ENCODE measurements at places on chromosomes 13 and 19.
A peak's percentile ranks its signal among the peaks of the same experiment; 100 is the strongest.

GRCh38 chr19:16283210-16284061, 41.2 kb upstream of the KLF2 start:
- peak; percentile 49 for DNase-seq

- DNase-seq = no peak
These were observed 7.2 kb downstream of the ZNF296 start for GRCh38 chr19:45069056-45069455.

DNA sequence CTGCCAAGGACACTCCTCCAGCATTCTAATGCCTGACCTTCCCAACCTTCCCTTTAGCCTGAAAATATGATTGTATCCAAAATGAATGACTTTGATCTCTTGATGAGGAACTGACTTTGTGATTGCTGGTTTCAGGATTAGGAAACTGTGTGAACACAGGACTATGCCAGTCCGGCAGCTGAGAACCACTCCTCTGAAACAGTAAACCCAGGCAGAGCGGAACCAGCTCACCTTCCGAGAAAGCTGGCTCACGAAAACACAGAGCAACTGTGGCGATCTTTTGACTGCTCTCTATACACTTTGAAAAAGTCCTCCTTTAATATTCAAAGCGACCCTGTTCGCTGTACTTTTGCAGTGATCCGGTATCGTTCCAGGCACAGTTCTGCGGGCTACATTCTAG, 258.8 kb upstream of the IRS2 start:
- no peak for DNase-seq

GRCh38 chr19:48490981-48491792, 20.4 kb downstream of the LMTK3 start:
- DNase-seq = peak; percentile 16

DNA sequence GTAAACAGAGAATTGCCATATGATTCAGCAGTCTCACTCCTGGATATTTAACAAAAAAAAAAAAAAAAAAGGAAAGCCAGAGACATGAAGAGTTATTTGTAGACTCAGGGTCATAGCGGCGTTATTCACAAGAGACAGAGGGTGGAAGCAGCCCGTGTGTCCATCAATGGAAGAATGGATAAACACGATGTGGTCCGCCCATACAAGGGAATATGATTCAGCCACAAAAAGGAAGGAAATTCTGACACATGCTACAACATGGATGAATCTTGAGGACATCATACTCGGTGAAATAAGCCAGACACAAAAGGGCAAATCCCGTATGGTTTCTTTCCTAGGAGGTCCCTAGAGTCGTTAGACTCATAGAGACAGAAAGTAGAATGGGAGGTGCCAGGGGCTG, 14.8 kb downstream of the ACSBG2 start:
- DNase-seq = no peak

- DNase-seq = no peak
These were observed 1552.2 kb downstream of the PCDH9 start for GRCh38 chr13:65677906-65678305.

GRCh38 chr13:46160471-46161066, 21.4 kb downstream of the LCP1 start:
- DNase-seq = no peak

- no peak for DNase-seq
These were observed 6.8 kb upstream of the UBE2L5 start for GRCh38 chr13:30415430-30416030.

- DNase-seq = no peak
These were observed at the start of gene IL11 for GRCh38 chr19:55370305-55370988. IL11 (minus strand) TSS chr19:55370463; CDS start chr19:55370310, 153 bp downstream.

DNA sequence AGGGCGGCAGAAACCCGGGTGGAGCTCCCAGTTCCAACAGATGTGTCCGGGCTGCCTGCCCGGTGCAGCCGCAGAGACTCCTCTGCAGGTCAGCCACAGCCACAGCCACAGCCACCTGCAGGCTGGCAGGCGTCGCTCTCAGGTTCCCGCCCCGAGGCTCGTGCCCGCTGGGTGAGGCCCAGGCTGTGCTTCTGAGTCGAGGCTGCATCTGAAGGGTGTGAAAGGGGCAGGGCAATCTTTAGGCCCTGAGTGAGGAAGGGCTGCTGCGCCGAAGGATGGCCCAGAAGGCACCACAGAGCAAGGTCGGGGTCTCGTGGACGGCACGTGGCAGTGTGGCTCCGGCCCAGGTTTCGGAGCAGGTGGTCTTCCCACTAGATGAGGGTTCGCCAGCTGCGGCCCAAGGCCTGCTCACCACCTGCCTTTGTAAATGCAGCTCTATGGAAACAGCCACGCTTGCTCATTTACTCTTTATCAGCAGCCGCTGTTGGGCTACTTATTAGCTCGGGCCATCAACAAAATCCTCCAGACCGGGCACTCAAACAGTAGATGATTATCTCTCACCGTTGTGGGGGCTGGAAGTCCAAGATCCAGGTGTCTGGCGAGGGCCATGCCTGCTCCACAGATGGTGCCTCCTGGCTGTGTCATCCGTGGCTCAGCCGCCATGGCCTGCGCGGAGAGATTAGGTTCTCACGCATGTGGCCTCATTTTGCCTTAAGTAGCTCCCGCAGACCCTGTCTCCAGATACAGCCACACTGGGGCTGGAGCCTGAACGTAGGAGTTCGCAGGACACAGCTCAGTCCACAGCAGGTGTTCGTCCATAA, 40.3 kb upstream of the TFDP1 start:
- no peak for DNase-seq

DNA sequence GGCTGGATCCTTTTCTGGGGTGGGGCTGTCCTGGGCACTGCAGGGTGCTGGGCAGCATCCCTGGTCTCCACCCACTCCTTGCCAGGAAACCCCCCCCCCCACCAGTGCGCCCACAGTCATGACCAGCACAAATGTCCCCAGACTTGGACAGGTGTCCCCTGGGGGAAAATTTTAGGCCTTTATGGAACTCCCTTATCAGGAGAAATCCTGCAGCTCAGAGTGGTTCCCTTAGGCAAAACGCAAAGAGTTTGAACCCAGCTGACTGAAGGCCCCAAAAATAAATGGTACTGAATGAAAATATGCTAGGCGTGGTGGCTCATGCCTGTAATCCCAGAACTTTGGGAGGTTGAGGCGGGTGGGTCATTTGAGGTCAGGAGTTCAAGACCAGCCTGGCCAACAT, 51.8 kb downstream of the GADD45B start:
- no peak for DNase-seq

DNA sequence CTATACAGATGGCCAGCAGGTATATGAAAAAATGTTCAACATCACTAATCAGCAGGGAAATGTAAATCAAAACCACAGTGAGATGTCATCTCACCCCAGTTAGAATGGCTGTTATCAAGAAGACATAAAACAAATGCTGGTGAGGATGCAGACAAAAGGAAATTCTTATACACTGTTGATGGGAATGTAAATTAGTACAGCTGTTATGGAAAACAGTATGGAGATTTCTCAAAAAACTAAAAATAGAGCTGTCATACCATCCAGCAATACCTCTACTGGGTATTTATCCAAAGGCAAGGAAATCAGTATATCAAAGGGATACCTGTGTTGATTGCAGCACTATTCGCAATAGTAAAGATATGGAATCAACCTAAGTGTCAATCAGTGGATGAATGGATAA, 22.9 kb downstream of the COG3 start:
- no peak for DNase-seq

- no peak for DNase-seq
These were observed 1437.6 kb downstream of the UQCRFS1 start for GRCh38 chr19:27775395-27775794.

DNA sequence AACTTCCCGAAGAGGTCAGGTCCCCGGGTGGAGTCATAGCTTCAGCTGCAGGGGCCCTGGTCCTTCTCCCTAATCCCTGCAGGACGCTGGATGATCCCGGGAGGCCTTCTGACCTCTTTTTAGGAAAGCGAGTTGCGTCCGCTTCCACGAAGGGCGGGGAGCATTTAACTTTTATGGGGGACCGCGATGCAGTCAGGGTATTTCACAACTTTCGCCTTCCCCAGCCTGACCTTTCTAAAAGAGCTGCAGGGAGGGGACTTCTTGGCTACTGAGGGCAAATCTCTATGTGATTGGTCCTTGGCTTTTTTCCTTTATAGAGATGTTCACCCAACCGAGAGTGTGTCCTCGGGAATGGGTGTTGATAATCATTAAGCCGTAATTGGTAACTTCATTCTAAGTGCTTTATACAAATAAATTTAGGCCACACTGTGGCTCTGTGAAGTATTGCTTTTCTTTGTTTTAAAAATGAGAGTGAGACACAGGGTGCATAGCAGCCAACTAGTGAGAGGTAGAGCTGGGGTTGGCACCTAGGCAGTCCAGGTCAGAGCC, 778 bp downstream of the ZNF230 start:
- no peak for DNase-seq

DNA sequence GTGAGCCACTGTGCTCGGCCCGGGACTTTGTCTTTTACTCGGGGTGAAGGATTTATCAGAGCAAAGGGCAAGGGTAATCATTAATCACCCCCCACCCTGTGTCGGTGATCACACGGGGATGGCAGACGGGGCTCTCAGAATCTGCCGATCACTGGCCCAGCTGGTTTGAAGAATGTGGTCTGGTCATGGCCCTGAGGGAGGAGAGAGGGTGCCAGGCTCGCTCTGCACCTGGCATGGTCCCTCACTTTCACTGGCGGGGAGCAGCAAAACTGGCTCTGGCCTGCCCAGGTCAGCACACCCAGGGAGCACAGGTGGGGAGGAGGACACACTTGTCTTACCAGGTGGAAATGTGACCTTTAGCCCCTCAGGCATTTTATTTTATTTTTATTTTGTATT, 10.2 kb downstream of the REEP6 start:
- DNase-seq = no peak

GRCh38 chr13:87042946-87043345, 628.2 kb upstream of the SLITRK5 start:
- no peak for DNase-seq

DNA sequence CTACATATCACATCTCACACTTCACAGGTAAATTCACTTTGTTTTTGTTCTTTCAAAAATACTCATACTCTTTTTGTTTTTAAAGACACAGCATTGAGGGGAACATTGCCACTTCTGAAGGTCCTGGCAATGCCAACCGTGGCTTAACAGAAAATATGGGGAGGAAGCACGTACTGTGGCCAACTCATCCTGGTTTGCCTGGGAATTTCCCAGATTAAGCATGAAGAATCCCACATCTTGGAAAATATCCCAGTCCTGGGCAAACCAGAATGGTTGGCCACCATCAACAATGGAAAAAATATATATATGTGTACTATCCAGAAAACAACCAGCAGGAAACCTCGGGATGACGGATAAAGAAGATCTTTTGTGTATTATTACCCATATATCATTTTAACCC, 1032.2 kb upstream of the SLC10A2 start:
- DNase-seq = no peak

DNA sequence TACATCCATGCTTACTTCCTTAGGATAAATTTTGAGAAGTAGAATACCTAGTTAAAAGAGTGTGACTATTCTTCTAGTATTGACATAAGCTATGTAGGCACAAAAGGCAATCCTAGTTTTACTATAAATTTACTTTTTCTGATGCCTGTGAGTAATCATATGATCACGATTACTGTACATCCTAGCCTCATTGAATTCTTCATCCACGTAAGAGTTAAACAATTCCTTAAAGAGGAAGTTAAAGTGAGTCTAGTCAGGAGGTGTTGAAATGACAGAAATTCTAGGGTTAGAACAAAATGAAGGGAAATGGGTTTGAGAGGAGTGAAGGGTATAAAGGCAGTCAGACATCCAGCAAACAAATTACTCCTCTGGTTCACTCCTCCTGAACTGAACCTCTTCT, at the start of gene ACOD1:
Gene ACOD1 (plus strand): TSS at position 363 of the 400 bp plus-strand sequence. CDS start 48 bp downstream, outside the sequence.
- DNase-seq = no peak

DNA sequence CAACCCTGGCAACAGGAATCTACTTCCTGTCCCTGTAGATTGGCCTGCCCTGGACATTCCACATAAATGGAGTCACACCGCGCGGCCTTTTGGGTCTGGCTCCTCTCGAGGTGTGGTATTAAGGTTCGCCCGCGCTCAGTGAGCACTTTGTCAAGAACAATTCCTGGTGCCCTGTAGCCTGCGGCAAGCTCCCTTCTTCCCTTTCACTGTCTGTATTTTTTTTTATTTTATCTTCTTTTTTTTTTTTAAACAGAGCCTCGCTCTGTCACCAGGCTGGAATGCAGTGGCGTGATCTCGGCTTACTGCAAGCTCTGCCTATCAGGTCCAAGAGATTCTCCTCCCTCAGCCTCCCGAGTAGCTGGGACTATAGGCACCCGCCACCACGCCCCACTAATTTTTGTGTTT, 28.3 kb downstream of the PEX11G start:
- no peak for DNase-seq

DNA sequence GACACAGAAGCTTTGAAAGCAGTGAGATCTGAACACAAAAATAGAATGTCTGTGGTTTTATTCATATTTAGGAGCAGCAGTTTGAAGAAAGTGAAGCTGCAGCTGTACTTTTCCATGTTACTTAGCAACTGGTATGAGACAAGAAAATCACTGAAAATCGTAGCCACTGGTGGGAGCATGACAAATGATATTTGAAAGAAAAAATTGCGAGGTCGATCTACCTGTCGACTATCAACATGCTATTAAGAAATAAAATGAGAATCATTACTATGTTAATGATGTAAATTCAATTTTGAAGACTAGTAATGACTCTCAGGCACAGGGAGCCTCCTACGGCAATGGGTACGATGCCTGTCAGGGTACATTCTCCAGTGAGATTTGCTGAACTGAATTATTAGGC, 436.4 kb downstream of the SLITRK5 start:
- no peak for DNase-seq

DNA sequence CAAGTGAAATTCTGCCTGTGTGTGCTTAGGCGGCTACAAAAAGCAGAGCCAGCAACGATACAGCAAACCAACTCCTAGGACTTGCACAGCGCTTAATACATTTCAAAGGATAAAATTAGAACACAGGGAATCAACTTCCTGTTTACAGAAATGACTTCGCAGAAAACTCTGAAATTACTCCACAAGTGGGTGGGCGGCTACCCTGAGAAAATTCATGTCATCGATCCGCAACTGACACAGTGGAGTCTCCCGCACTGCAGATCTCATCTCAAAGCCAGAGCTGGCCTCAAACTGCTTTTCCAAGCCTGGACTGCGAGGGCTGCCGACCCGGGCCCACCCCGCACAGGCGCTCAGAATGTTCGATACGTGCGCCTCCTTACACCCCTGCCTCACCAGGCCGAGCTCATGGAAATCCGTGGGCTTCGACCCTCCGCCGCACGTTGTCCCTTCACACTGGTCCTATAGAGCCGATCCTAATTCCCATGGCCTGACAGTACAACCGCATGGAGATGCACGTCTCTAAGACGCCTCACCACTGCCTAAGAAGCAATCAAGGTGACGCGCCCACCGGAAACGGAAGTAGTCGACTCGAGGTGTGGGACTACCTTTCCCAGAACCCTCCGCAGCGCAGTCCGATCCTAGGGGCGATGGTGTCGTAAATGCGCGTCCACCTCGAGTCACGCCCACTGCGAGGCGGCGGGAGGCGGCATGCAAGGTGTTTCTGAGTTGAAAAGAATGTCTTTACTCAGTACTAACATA, at the start of gene ZNF229:
Gene ZNF229 (minus strand): TSS at position 557 of the 759 bp plus-strand sequence. CDS start 5,625 bp downstream, outside the sequence.
- DNase-seq = peak; percentile 36

- no peak for DNase-seq
These were observed 94.1 kb downstream of the RNASEH2B start for GRCh38 chr13:51003642-51004041.

DNA sequence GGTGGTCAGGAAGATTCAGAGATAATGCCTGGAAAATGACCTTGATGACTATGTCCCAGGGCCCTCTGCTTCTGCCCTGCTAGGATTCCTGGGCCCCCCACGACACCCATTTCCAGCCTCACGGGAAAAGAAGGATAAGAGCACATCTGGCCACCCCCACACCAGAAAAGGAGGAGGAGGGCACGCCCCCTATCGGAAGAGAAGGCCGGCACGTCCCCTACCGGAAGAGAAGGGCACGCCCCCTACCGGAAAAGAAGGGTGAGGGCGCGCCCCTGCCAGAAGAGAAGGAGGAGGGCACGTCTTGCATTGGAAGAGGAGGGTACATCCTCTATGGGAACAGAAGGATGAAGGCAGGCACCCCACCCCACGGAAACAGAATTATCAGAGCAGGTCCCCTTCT, 84.3 kb downstream of the IER2 start:
- peak; percentile 33 for DNase-seq

Data from stimulated activated CD4-positive, alpha-beta T cell treated with anti-CD3 and anti-CD28 coated beads, Interleukin-1b, Interleukin-23, amount 100 ng/mL, for 1 hour (primary cell).